ENCODE measurements at places on chromosomes 12 and 14.

DNA sequence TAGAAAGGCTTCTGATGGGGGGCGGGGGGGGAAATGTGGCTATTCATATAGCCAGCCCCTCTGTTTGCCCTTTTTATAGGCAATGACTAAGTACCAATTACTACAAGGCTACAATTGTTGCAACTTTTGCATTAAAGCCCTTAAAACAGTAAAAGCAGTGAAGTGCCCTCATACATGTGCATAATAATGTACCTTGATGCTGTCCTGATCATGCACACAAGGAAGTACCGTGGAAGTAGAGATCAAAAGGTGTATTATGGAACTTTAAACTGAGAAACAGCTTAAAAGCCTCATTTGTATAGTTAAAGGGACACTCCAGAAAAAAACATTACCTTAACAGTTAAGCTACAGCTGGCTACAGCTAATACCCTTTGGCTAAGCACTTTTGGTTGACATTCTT lies 111.8 kb downstream of the PLEKHG7 start:
- no peak for DNase-seq

GRCh38 chr12:51171884-51172514 lies 936 bp downstream of the TFCP2 start:
- DNase-seq = no peak

DNA sequence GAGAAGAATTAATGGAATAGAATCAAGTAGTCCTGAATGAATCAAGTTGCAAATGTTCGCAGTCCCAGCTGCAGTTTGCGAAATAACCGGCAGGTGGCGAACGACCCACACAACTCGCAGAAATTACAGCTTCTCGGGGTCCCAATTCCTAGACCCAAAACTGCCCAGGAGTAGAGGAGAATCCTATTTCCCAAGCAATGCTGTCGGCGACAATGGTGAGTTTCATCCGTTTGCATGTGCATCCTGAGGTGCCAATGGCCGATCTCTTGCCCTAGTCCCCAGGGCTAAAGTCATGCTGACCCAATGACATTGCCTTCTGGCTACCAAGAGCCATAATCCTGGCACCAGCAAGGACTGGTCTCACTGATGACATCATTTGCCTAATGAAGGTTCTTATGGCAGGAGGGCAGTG lies 8.5 kb upstream of the ASCL1 start:
- no peak for DNase-seq

DNA sequence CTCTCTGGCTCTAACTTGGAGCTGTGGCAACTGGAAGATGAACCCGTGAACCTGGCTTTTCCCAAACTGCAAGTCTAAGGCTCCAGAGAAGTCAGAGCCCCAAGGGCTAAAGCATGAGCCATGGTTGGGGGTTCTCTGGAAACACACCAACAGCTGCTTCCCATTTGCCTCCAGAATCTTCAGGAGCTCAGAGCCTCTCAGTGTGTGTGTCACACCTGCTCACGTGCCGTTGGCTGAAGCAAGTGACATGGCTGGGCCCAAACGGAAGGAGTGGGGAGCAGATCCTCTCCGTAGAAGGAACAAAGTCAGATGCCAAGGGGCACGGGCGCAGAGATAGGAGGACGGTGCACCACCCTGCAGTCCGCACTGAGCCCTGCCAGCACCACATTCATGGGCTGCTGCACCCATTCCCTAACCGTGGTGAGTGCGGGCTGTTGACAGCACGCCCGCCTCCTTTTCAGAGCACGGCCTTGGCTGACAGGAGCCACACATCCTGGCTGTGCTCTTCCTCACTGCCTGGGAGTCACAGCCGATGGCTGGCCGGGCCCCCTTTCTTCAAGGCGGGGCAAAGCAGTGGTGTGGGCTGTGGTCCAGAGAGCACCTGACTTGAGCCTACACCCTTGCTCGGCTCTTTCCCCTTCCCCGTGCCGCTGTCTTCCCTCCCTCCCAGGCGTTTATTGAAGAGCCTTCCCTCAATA lies 16.6 kb upstream of the TRAF3 start:
- DNase-seq = no peak

GRCh38 chr12:67982164-67982563 lies 7.1 kb upstream of the IFNG-AS1 start:
- DNase-seq = no peak

DNA sequence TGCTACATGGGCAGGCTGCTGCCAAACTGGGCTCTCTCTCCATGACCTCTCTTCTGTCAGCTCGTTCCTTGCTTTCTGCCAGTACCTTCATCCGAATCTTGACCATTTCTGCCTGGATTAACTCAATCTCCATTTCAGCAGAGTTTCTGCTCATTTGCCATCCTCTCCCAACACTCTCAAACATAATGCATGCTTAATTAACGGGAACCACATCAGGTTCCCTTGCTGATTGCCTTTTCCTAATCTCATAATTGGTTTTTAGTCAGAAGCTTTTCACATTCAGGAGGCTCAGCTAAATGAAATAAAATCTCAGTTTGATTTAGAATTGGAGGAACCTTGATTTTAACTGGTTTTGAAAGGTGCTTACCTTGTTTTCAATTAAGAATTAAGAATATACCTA lies 127.3 kb downstream of the SLC5A8 start:
- no peak for DNase-seq

- DNase-seq = no peak
These were observed at the start of gene KLRG1 for GRCh38 chr12:8989413-8989812. KLRG1 (plus strand) TSS chr12:8989546; CDS start chr12:8989636, 90 bp downstream.

- DNase-seq = no peak
These were observed 342.0 kb downstream of the NPAS3 start for GRCh38 chr14:33280646-33281045.

Measured in GM12864 (cell line).